Fibroblast of lung (primary cell): ENCODE measurements at places on chromosomes 7 and 10. TPM values are rescaled to one million over a fixed set of nuclear protein-coding genes. Genes with fewer than 3 reads are reported as not detected.

Gene CFAP70
- total RNA-seq = 1.0 and 1.3 TPM in 2 replicates

Gene OR2A42
- under 0.01 TPM in 1 of 2 replicates, not detected in the other for total RNA-seq

Gene LIPN
- not detected in 2 replicates for total RNA-seq

Gene HOXA6
- total RNA-seq = 3.6 and 4.4 TPM in 2 replicates

Gene TDRD1
- 0.26 TPM in 1 of 2 replicates, not detected in the other for total RNA-seq

Gene VIPR2
- under 0.01 TPM in 1 of 2 replicates, not detected in the other for total RNA-seq
